ENCODE measurements at places on chromosomes 12 and 14.

- no peak for DNase-seq
These were observed 140.9 kb downstream of the EFCAB11 start for GRCh38 chr14:89813617-89814031.

- DNase-seq: no peak
These were observed 4.7 kb upstream of the HOXC10 start for GRCh38 chr12:53980104-53980801.

DNA sequence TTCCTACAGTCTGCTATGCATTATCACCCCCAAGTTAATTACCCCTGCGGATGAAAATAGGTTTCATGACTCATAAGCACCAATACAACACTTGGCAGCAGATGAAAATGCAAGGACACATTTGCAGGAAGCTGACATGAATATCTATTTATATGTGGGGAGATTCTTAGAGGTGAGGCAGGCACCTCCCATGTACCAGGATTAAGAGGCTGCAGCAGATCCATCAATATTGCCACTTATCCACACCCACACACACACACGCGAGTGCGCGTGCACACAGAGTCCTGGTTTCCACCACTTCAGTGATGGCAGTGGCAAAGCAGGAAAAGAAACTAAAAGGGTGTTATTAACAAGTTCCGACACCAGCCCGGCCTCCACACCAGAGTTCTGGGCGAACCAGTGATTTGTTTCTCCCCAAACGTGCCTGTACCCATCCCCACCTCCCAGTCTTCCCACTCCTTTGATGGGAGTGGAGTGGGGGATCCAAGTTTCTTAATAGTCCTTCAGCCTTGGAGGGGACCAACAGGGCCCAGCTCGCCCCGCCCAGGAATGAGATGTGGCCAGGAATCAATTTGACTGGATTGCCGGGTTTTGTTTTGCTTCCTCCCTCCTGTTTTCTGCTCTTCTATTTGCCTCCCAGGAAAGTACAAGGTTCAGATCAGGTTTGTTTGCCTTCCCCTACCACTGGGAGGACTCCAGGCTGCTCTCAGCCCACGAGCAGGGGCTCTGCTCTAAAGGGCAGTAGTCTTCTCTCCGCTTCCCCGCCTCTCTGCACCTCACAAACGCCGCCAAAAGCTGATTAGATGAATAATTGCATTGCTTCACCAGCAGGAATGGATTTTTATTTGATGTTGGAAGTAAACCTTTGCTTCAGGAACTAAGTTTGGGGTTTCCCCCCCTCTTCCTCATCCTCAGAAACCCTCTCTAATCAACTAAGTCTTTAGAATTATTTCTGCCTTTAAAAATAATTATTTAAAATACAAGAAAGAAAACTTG is 5.2 kb downstream of the IRF2BPL start:
- DNase-seq: peak; percentile 44

- no peak for DNase-seq
These were observed 84.2 kb downstream of the EFCAB11 start for GRCh38 chr14:89870316-89870715.

- DNase-seq: no peak
These were observed 440 bp upstream of the ISM2 start for GRCh38 chr14:77498984-77499527.

DNA sequence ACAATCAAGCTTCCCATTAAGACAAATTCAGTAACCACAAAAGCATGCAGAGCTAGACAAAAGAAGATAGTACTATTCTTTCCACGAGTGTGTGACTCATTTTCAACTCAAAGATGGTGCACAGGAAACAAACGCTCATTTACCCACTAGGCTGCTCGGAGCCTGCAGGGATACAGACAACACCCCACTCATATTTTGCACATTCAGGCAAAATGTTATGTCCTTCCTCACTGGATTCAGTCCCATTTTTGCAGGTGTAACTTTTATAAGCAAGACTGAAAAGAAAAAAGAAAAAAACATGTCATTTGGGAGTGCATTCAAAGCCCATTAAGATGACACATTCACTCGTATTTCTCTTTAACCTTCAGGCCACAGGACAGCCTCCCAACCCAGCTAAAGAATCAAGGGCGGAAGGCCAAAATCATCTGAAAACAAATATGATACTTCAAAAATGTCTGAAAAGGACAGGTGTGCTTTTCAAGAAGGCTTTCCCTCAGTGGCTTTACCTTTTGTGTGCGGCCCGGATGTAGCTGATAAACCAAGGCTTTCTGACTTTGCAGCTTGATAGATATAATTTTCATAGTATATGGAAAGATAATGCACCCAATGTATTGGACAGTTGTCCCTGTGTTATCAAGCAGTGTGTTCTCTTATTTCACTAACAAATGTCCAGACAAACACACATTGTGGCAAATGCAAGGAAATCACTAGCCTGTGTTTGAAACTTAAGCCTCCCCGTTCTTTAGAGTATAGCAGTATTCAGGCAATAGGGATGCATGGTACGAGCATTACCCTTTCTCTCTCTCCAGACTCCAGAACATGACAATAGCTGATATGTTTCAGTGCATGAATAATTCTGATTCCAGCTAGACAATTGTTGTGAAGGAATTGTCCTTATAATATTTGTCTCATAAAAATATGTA is 147.8 kb upstream of the KRR1 start:
- DNase-seq: peak; percentile 48

DNA sequence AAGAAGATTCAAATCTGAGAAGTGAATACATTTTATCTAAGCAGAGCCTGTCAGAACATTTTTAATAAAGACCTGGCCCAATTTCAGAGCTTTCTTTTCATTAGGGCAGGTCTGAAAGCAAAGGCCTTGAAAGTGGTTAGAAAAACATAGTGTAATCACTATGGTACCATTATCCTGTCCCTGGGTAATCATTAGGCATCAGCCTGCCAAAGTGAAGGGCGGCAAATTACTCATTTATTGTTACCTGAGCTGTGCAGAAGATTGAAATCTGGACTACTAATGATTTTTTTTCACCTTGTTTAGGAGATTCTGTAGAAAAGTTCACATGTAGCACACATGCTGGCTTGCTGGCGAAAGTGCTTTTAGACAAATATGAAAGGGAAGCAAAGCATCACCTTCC is 92.6 kb upstream of the PRKD1 start:
- peak; percentile 29 for DNase-seq

GRCh38 chr14:91145391-91146160 is 31.7 kb downstream of the DGLUCY start:
- no peak for DNase-seq

GRCh38 chr14:21990116-21990515 is 316.5 kb upstream of the OR4E1 start:
- DNase-seq: no peak

DNA sequence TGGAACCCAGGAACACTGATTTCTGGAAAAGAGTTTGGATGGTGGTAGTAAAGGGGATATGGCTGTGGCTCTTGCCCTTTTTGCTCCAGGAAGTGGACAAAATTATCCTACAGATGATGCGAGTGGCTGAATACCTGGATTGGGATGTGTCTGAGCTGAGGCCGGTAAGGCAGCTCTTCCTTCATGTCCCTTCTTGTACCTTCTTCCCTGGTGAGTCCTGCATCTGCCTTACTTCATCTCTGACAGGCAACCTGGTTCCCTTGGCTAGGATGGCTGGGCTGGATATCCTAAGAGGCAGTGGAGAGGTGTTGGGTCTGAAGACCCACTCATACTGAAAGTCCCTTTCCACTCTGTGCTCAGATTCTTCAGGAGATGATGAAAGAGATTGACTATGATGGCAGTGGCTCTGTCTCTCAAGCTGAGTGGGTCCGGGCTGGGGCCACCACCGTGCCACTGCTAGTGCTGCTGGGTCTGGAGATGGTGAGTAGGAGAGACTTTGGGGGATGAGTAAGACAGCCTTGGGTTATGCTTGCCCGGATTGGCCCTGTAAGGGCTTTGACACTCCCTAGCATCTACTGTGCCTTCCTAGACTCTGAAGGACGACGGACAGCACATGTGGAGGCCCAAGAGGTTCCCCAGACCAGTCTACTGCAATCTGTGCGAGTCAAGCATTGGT is 8.0 kb downstream of the DGKA start:
- DNase-seq: no peak

DNA sequence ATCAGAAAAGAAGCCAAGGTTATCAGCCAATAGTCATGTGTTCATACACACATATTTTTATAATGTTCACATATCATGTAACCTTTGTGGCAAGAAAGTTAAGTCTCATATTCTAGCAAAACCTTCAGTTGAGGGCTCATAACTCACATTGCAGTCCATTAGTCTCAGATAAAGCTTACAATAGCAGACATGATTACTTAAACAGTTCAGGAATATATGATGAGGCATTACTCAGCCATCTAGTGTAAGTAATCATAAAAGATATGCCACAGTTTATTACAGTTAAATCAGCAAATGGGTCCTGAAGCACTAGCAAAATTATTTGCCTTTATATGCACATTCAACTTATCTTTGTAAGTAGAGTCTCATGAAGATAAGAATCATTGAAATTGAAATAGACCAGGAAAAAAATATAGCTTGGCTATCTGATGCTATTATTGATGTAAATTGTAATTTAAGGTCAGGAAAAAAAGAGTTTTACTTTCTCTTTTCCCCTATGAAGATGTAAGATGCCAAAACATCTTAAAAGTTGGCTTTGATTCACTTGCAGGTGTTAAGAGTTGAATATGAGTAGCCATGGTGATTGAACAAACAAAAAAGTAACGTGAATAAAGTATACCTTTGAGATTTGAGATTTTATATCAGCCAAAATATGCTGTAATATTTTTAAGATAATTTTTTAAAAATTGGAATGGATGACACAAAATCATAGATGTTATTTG is 537.0 kb downstream of the SLC6A15 start:
- DNase-seq: no peak

- DNase-seq: no peak
These were observed 130.4 kb downstream of the SLC2A13 start for GRCh38 chr12:39975374-39975918.

DNA sequence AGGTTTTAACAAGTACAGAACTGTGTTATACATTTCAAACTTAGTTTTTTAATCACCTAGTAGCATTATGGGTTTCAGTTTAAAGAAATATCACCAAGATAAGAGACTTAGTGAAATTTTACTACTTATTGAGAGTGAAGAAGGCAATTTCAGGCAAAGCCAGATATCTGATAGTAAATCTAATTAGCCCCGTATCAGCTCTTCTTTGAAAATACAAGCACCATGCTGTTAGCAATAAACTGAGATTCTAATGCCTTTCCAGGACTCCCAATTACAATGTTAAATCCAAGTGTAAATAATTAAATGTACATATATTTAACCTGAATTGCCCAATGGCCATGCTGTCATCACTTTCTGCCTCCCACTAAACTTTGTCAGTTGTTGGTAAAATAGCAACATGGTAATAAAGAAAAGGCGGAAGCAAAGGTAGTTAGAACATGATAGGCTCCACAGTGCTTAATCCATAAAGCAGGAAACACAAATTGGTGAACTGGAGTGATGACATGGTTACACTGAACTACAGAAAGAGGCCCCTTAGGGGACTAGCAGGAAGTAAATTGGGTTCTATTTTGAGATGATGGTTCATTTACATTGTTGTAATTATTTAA is 646.1 kb downstream of the C12orf50 start:
- DNase-seq: peak; percentile 3

DNA sequence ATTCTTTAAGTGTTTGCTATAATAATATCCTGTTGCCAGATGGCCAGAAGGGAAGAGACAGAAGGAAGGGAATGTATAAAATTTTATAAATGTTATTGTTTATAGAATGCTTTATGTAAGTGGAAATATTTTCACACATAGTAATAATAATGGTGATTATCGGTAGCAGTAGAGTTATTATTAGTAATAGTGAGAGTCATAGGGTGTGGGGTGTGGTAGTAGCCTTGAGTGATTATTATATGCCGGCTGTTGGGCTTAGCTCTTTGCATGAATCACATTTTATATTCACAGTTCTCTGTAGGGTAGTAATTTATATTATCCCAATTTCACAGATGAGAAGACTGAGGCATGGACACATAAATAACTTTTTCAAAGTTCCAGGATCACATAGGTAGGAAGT is 391.4 kb downstream of the C12orf75 start:
- DNase-seq: no peak

- DNase-seq: no peak
These were observed 24.9 kb downstream of the ACTR6 start for GRCh38 chr12:100225491-100225890.

- DNase-seq: no peak
These were observed 4.6 kb downstream of the AHNAK2 start for GRCh38 chr14:104973385-104974145.

GRCh38 chr14:24873551-24873950 is 176.4 kb downstream of the STXBP6 start:
- no peak for DNase-seq

DNA sequence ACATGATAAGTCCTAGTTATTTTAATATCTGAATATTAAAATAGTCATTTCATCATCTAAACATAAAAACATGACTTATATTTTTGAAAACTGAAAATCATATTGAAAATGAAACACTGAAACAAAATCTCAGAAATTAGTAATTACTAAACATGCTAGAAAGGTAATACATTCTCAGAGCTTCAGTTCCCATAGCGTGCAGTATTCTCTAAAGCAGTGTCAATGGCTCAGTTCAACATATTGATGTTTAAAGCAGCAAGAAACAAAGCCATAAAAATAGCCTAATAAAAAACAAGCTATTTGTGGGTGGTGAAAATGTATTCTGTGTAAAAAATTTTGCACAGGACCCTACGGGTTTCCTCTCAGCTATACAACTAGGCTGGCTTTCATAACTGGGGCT is 1337.4 kb downstream of the FSCB start:
- no peak for DNase-seq

DNA sequence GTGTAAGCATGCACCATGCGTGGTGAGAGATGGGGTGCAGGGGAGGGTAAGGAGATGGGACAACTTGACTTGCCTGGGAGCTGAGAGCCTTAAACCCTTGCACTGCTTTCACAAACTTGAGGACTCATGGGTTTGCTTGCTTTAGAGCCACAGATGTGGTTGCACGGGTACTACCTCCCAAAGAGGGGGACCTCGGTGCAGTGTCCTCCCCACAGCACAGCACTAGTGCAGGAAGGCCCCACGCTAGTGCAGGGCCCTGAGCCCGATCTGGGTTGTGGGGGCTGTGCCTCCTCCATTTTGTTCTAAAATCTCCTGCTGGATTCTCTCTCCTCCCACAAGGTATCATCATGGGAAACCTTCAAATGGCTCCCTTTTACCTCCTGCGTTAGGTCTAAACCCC is 11.2 kb downstream of the KRT72 start:
- DNase-seq: no peak

DNA sequence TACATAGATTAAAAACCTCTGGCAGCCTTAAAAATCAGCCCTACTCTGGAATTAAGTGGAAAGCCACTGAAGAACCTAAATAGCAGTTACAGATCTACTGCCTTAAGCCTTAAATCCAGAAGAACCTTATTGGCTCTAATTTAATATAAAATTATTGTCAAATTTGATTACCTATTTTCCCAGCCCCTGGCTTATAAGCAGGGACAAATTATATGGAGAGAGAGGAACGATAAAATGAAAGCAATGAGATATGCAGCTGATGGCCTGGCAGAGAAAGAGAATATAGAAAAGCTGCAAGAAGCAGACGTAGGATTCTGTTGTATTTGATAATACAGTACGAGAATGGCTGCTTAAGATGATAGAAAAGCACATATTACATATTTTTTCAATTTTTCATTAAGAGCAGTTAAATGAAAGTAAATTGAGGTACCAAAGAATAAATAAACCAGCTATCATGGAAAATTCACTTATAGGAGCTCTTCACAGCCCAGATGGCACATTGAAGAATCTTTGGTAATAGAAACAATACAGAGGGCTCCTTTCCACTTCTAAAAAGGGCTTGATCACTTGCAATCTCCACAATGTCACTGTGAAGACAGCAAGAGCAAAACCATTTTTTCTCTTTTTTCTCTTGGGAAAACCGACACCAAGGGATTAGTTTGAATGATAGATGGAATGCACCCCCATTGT is 129.4 kb downstream of the KICS2 start:
- no peak for DNase-seq

Measured in NCI-H2081 (cell line).